ENCODE measurements at places on chromosomes 1 and 21. TPM values are rescaled to one million over a fixed set of nuclear protein-coding genes. Genes with fewer than 3 reads are reported as not detected.

Gene FALEC
- not detected for total RNA-seq

Gene ENTREP3
- total RNA-seq: 9.3 TPM

Gene SPATA6
- 5.6 TPM for total RNA-seq

Gene KDM1A
- 34.4 TPM for total RNA-seq

Gene OPTC
- total RNA-seq: not detected

Gene DNM3
- total RNA-seq: 3.2 TPM

Gene SPRR4
- not detected for total RNA-seq

Gene GPR25
- total RNA-seq: 10.9 TPM

Gene ANGEL2
- total RNA-seq: 47.3 TPM
